ENCODE measurements at places on chromosomes 12 and 14.
A peak's percentile ranks its signal among the peaks of the same experiment; 100 is the strongest.

DNA sequence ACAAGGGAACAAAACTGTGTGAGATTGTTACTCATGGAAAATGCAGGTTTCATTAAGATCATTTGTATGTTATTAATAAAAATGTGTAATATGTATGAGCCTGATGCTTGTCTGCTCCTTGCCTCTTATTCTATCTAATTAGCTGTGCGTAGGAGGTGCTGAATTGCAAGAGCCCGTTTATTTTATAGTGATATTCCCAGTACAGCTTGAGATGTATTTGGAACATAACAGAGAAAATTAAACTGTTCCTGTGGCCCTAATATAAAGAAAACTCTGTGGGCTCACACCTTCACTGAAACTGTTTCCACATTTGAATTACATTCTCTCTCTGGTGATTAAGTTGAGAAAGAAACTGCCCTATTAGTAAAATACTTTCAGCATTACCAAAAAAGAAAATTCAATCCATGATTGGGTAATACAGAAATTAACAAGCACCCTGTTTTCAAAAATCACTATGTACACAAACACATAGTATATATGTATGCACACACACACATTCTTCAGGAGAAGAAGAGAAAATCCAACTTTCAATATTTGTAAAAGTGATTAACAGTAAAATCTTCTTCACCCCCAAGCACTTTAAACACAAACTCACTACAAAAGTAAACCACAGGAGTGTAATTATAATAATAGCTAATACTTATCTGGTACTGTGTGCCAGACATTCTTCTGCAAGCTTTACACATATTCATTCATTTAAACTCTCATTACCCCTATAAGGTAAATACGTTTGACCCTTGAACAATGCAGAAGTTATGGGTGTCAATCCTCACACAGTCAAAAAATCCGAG lies 233.2 kb downstream of the PHLDA1 start:
- DNase-seq: no peak

DNA sequence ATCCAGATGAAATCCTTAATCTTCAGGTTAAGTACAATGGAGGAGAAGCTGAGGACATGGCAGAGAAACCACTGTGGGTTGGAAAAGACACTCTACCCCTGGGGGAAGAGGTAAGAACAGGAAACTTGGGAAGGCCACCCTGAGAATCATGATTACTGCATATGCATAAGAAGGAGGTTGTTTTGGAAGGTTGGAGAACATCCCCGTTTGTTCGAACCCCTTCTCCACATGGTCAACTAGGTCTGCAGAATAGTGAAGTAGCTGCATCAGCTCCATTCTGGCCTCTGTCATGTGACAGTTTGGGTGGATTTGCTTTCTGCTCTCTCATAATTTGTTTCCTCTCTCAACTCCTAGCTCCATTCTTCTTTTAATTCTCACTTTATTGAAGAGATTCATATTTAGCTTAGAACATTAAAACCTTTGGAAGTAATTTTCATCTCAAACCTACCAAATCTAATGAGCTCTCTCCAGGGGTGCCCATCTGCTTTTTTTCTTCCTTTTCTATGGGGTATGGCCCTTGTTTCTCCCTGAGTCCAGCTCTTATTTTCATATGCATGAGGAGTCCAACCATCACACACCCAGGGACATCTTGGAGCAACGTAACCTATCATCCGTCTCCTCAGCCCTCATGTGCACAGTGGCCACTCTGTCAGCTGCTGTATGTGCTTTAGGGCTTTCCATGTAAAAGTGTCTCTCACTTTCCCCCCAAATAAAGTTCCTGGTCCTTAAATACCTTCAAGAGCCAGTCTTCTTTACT lies 820.3 kb downstream of the TMEM121 start:
- no peak for DNase-seq

DNA sequence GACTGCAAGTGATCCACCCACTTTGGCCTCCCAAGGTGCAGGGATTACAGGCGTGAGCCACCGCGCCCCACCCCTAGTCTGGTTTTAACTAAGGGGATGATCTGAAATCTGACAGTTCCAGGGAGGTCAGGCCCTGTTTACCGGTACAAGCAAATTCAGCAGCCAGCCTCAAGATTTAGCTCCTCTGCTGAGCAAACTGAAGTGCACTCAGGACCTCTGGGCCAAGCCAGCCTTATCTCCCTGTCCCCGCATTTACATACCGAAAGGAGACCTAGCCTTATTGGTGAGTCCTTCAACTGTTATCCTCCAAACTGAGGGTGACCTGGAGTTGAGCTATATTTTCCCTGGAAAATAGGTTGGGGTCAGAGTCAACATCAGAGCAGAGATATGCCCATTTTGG lies 835 bp upstream of the ABHD4 start:
- no peak for DNase-seq

GRCh38 chr14:97361958-97362357 lies 564.8 kb downstream of the VRK1 start:
- DNase-seq: no peak

DNA sequence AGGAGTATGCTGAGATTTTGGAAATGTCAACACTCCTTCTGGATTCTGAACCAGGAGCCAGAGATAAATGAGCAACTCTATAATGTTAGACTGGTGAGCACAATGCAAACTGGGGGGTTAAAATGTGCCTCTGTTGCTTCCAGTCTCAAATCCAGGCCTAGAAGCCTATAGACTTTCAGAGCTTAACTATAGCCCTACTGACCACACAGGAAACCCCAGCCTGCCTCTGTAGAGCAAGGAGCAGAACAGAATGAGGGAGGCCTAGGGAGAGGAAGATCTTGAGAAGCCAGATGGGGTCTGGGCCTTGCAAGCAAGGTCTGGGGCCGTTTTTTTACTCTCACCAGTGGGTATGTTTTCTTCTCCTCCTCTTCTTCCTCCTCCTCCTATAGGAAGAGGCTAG lies 225.4 kb upstream of the KITLG start:
- DNase-seq: peak; percentile 95

- no peak for DNase-seq
Observed at GRCh38 chr12:107822356-107822755, 47.9 kb downstream of the ASCL4 start.

GRCh38 chr14:36820111-36820709 lies 158.6 kb downstream of the PAX9 start:
- no peak for DNase-seq

DNA sequence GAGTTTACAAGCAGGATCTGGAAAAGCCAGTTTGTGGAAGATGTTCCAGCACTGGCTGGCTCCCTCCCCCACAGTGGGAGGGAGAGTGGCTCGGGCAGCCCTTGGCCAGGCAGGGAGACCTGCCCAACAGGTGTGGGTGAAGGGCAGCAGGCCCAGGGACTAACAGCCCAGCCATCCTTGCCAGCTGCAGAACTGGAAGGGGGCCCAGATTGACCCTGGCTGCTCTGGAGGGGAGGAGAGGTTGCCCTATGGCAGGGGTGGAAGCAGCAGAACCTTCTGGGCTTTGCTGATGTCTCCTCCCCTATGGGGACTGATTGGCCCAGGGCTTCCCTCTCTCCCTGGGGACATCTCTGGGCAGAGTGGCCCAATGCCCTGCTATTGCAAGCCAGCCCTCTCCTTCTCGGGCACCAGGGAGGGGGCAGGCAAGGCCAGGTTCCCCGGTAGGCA lies 20.5 kb downstream of the IRF2BPL start:
- DNase-seq: peak; percentile 70

DNA sequence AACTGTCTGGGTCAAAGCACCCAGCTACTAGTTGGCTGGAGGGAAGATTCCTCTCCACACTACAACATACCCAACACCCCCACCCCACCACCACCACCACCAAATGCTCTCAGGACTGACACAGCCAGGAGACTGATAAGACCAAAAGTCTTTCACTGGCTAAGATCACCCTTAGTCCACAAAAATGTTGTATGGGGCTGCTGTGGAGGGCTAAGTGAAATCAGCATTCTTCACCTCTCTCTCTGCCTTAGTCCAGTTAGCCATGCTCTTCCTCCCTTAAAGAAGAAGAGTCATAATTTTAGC lies 106.2 kb downstream of the NUAK1 start:
- DNase-seq: no peak

- DNase-seq: no peak
Observed at GRCh38 chr12:3055026-3055703, 22.0 kb upstream of the TSPAN9 start.

Data from Kasumi-1 (cell line).